T-helper 1 cell (primary cell): ENCODE measurements at places on chromosomes 5 and 9.

DNA sequence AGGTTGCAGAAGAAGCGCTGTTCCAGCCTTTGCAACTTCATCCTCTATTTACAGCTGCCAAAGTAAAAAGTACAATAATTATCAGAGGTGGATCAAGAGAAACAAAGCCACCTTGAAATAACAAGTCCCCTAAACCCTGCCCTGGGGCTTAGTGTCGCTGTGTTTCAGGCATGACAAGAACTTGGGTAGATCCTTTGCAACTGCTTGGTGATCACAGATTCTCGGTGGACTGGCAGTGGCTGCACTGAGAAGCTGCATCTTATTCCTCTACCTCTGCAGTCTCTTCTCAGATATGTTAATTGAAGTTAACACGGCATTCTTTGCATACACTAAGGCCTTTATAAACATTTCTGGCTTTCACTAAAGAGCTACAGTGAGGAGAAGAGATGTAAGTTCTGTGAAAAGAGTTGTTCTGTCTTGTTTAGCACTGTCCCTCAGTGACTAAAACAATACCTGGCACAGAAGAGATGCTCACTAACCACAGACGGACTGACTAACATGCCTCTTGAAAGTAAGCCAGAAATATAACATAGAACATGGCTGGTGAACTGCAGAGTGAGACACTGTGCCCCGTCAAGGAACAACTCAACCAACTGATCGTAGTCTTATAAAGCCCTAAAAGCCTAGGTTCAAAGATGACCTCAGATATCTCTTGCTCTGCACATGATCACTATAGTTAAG is 144.2 kb downstream of the MLLT3 start:
- no peak for DNase-seq

GRCh38 chr5:124747791-124748686 is 1.6 kb upstream of the ZNF608 start:
- no peak for DNase-seq

DNA sequence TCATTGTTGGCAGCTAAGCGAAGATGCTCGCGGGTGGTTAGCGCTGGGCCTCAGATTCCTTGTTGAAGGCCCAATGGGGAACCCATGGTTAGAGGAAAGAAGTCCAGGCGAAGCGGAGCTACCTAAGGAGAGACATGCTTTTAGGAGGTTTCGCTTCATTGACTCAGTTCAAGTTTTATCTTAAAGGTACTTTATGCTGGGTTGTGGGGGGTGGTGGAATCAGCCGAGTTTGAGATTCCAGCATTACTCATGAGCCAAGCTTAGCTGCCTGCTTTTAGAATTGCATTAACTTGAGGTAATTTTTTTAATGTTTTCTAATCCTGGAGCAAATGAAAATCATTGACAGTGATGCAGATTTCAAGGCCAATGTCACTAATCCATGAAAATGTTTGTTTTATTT is 16.1 kb downstream of the MEGF10 start:
- DNase-seq, result no peak

DNA sequence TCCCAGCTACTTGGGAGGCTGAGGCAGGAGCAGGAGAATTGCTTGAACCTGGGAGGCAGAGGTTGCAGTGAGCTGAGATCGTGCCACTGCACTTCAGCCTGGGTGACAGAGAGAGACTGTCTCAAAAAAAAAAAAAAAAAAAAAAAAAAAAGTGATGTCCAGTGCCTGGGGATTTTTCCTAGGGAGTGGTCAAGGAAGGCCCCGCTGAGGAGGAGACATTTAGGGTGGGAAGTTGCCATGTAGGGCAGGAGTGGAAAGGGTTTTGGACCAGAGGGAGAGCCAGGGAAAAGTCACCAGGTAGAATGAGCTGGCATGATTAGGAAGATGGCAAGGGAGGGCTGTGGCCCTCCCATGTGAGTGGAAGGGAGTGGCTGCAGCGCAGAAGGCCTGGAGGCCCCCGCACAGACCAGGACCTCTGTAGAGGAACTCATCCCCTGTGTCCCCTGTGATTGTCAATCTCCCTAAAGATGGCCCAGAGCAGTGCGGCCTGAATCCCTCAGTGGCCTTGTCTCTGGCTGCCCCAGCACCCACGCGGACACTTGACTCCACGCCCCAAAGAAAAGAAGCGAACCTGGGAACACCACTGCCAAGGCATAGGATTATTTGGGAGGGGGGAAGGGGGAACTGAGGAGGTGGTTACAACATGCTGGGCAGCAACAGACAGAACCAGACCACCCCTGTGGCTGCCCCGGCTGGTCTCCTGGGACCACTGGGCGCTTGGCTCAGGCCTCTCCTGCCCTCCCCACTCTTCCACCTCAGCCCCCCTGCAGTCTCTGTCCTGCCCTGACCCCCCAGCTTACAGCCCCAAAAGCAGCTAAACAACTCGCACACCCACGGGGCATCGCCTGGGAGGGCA is 2.6 kb upstream of the SQSTM1 start:
- DNase-seq, result no peak

- DNase-seq, result no peak
Observed at GRCh38 chr9:6905850-6906375, 148.1 kb downstream of the KDM4C start.
